Foreskin fibroblast (primary cell): ENCODE measurements at places on chromosomes 6 and 20.

GRCh38 chr6:158545043-158545966 lies 14.6 kb upstream of the TMEM181 start:
- DNase-seq, result no peak

DNA sequence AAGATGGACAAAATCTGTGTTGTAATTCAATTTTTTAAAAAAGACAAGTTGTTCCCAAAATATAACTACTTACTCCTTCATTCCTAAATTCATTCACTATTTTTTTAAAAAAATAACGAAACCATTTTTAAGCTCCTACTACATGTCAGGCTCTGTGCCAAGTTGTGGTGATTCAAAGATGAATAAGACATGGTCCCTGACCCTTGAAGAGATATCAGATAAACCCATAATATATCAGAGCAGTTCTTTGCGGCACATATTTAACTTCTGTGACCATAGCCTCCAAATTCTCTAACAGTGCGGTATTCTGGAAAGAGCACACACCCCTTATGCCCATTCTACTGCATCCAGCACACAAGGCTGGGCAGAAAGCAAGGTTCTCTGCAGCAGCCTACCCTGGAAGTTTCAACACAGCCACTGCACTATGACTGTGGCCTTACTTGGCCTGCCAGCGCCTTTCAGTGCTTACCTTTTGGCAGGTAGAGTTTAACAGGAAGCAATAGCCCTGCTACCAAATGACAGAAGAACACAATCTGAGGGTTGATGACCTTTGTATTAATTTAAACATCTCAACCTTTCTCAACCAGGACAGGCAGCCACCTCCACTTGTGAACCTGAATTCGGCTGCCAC lies 406.5 kb downstream of the BTBD9 start:
- peak; percentile 76 for DNase-seq

DNA sequence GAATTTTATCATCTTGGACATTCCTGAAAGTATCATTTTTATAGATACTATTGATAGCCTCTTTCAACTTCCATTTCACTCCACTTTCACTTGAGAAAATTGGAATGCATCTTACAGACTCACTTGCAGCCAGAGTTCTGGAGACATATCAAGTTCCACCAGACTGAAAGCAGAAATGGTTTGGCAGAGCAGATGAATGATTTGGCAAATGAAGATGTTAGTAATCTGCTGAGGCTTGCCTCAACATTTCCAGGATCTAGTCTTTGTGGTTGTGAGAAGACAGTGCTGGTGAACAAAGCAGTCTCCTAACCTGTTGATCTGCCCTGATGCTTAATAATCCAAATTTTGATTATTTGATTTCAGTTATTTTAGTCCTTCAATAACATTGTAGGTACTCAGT lies 202.6 kb downstream of the TRDN start:
- DNase-seq, result no peak

DNA sequence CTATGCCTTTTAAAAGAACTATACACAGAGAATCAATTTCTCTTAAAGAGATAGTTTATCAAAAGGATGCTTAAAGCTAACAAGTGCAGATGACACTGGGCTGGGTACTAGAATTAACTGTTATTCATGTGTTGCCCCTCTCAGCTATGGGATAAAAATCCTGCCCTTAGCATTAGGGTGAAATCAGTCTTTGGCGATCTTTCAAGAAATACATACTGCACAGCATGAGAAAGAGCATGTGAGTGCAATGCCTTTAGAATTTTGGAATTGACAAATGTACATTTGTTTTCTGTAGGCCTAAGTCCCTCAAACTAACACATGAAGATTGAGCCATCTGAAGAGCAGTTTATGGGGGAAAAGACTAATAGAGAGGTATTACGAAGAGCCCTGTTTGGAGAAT lies 115.4 kb downstream of the ZFP64 start:
- no peak for DNase-seq

DNA sequence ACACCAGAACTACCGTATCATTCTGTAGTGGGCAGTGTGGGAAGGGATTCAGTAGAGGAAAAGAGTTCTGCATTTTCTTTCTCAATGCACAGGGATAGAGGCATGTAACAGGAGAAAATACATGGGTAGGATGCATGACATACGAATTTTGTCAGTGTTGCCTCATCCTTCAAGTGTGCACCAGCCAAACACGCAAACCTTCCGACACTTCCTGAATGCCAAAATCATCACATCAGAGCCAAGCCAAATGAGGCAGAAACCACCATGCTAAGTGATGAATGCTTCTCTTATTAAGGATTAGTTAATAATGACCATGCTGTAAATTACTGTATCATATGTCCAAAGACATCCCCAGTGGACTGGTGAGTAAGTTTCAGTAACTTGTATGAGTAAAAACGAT lies 27.3 kb downstream of the RAMACL start:
- no peak for DNase-seq

- DNase-seq, result no peak
Observed at GRCh38 chr20:57633945-57634491, 13.8 kb upstream of the ZBP1 start.

DNA sequence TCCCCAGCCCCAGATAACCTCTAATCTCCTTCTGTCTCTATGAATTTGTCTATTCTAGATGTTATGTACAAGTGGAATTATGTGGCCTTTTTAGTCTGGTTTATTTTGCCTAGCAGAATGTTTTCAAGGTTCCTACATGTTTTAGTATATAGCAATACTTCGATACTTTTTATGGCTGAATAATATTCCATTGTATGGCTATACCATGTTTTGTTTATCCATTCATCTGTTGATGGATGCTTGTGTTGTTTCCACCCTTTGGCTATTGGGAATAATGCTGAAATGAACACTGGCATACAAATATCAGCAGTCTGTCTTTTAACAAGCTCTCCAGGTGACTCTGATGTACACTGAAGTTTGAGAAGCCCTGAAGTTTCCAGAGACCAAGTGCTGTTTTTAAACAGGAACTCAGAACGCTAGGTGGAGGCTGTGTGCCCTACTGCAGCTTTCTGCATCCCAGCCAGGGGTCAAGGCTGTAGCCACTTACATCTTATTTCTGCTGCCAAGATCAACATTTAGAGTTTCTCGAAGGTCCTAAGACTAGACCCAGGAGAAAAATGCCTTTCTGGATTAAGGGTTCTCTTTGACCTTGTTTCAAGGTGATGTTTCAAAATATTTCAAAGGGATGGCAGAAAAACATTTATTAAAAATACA lies 123.0 kb downstream of the SOBP start:
- DNase-seq, result no peak

DNA sequence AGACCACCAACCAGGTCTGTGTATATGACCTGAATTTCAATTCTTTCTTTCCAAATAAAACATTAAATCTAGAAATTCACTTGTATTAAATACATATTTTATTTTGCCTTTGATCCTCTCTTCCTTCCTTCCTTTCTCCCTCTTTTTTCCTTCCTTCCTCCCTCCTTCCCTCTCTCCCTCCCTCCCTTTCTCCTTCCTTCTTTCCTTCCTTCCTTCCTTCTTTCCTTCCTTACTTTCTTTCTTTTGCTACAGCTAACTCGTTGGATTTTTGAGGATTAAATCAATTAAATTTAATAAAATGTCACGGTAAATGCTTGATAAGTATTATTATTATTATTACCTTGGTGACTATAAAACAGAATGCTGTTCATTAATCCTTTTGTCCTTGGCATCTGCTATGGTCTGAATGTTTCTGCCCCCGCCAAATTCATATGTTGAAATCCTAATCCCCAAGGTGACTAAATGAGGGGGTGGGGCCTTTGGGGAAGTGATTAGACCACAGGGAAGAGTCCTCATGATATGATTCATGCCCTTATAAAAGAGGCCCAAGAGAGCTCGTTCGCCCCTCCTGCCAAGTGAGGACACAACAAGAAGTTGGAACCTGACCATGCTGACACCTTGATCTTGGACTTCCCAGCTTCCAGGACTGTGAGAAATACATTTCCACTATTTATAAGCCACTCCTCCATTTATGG lies 67.6 kb upstream of the BTBD3 start:
- peak; percentile 82 for DNase-seq

DNA sequence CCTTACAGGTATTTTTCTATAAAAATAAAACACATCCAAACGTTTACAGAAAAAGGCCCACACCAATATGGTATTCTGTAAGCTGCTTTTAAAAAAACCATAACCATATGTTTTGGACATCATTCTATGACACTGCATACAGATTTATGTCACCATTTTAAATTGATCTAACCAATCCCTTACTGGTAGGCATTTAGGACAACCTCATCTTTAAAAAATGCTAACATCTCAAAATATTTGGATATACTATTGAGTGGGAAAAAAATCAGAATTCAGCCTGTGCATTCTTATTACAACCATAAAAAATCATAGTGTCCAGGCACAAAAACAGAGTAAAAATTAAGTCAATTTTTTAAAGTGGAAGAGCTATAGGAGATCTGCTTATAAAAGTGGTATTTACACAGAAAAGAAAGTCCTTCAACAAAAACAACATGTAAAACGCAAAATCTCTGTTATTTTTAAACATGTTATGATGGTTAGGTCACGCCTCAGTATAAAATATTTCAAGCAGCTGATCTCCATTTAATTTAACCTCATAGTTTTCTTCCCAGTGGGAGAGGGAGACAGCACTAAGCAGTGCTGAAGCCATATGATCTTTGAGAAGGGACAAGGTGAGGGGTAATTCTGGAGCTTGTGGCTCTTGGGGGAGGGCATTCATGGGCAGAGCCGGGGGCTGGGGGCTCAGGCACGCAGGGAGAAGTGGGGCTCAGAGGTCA lies 21.2 kb downstream of the TRAM2 start:
- no peak for DNase-seq

DNA sequence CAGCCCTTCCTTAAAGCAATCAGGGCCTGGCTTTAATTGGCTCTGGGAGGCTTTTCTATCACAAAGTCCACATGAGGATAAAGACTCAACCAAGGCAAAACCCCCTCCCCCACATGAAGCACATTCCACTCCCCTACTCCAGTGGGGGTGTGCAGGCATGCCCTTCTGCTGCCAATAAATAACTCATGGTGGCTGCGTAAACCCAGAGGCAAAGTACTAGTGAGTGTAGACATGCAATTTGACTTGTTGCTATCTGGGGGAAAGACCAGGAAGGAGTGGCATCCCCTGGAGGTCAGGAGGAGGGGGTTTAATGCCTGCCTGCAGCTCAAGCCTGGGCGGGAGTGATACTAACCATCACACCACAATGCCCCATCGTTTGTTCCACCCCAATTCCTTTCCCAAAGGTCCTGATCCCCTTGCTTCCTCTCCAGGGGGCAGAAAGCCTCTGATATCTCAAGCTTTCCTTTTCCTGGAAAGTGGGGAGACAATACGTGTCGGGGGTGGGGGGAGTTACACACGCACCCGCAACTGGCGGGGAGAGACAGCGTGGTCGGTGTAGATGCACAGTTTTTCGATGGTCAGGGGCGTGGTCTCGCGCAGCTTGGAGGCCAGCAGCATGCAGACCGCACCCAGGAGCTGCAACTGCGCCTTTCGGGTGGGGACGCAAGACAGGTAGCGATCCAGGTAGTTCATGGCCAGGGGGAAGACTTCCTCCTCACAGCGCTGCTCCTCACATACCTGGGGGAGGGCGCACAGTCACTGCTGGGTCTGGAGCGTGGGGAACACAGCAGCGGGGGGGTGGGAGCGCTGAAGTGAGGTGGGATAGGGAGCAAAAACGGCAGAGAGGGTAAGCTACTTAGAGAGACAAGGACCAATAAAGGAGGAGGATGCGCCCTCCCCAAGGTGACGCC lies 1.5 kb downstream of the CCND3 start:
- no peak for DNase-seq

- no peak for DNase-seq
Observed at GRCh38 chr6:106799031-106799894, 169.9 kb downstream of the QRSL1 start.

DNA sequence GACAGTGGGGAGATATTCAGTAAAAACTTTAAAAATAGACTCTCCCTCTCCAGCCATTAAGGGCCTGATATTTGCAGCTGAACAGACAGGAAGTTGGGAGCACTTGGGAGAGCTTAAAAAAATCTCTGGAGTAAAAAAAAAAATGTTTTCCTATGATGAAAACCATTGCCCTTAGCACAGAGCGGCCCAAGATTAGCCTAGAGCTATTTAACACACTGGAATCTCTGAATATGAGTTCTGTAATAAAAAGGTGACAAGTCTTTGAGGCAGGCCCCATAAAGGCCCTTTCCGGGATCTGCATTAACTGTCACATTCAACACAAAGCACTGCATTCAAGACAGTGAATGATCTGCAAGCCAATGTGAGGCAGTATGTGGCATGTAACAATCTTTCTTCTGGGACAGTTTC lies 393.7 kb downstream of the ZFAND3 start:
- DNase-seq, result no peak

GRCh38 chr6:2563635-2564034 lies 187.1 kb downstream of the MYLK4 start:
- no peak for DNase-seq

- no peak for DNase-seq
Observed at GRCh38 chr20:60652046-60652445, 600.0 kb upstream of the CDH4 start.

- DNase-seq, result peak; percentile 16
Observed at GRCh38 chr20:39855799-39856198, 833.2 kb downstream of the MAFB start.

DNA sequence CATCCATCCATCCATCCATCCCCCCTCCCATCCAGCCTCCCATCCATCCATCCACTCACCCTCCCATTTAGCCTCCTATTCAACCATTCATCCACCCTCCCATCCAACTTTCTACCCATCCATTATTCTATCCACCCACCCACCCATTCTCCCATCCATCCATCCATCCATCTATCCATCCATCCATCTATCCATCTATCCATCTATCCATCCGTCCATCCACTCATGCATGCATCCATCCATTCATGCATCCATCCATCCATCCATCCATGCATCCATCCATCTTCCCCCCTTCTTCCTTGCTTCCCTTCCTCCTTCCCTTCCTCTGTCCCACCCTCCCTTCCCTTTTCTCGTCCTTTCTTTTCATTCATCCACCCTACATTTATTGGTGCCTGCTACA lies 4.8 kb upstream of the BPIFB4 start:
- no peak for DNase-seq

DNA sequence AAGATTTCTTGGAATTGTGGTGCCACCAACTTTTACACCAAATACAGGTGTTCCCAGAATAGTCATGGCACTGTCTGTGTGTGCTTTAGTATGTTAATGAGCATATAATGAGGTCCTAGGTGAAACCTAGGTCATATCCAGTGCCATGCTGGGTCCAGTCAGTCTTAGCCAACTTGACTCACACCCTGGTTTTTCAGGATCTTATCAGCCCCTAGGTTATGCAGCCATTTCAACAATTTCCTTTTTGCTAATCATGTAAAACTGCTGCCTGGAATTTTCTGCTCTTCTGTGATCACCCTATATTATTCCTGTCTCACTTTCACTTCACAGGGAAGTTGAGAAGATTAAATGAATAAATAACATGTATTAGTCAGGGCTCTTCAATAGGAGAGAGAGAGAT lies 23.7 kb downstream of the SDHAF4 start:
- no peak for DNase-seq

DNA sequence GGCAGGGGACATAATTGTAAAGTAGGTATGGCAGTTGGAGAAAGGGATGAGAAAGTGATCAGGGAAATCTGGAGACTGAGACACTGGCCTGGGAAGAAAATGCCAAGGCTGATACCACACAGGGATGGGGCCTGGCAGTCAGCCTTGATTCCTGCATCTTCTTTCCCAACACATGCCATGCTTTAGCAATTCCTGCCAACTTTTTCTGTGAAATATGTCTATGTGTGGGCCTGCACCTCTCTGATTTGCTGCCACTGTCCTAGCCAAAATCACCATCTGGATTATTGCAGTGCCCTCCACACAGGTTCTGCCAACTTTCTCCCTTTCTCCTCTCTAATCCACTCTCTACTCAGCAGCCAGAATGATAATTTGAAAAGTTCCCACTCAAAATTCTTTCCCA lies 759.8 kb upstream of the CITED2 start:
- DNase-seq, result no peak
